ENCODE measurements at places on chromosomes 2 and 18. TPM values are rescaled to one million over a fixed set of nuclear protein-coding genes. Genes with fewer than 3 reads are reported as not detected.

- no peaks in the 10 kb centered on the region for H3K27me3 ChIP-seq
- H3K27ac ChIP-seq, result no peak overlapping the region
- no peak for DNase-seq
- no peak overlapping the region for H3K4me3 ChIP-seq
- no peaks in the 10 kb centered on the region for H3K36me3 ChIP-seq
Observed at GRCh38 chr2:235572592-235572991, 78.7 kb downstream of the AGAP1 start.

GRCh38 chr18:22283116-22283395, 113.7 kb downstream of the GATA6 start:
- peak overlapping the region; percentile 33 for H3K27ac ChIP-seq
- no peak for DNase-seq
- H3K4me1 ChIP-seq, result peaks cover 13% of the 10 kb centered on the region

GRCh38 chr2:27322301-27322765, 564 bp downstream of the MPV17 start:
- peak overlapping the region; percentile 99 for H3K27ac ChIP-seq
- peaks cover 20% of the 10 kb centered on the region for H3K36me3 ChIP-seq
- H3K4me1 ChIP-seq, result peaks cover 15% of the 10 kb centered on the region
- H3K4me3 ChIP-seq, result peak overlapping the region; percentile 95
- no peak for DNase-seq

The TMEM182 gene
- 2.1 TPM for total RNA-seq

DNA sequence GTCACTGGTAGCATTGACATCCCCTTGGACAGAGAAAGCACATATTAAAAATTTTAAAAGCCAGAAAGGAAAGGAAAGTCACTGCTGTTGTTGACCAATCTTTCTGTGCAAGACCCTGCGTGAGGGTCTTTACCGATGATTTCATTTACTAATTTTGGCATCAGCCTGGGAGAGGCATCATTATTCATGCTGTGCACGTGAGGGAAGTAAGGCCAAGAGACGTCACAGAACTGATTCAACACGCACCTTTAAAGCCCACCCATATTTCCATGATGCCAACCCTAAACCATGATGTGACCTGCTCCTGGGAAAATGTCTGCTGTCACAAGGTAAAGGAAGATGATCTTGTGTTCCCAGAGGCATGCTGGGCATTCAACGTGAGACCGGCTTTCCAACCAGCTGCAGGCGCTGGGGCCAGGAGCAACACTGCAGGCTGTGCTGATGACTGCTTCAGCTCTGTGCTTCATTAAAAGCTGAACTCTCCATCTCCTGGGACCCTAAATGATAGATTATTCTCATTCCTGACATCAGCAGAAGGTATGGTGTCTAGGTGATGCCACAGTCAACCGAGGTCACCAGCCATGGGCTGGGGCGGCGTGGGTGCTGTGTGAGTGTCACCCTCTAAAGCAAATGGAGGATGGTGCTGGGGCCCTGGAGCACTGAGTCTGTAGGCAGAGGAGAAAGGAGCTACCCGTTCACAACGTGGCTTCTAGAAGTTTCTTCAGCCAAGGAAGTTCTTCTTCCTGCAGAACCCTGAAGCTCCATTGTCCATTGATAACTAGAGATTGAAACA, 53.9 kb downstream of the TMEM18 start:
- no peak for DNase-seq
- H3K4me3 ChIP-seq, result no peak overlapping the region
- no peak overlapping the region for H3K27ac ChIP-seq
- H3K27me3 ChIP-seq, result no peaks in the 10 kb centered on the region
- no peaks in the 10 kb centered on the region for H3K36me3 ChIP-seq

DNA sequence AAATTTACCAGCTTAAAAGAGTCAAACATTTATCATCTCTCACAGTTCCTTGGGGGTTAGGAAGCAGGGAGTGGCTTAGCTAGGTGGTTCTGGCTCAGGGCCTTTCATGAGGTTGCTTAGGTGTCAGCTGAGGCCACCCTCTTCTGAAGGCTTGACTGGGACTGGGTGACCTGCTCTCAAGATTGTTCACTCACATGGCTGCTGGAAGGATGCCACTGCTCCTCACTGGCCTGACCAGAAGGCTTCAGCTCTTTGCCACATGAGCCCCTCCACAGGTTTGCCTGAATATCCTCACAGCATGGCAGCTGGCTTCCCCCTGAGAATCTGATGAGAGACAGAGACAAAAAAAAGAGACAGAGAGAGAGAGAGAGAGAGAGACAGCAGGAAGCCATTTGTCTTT, 17.3 kb upstream of the RNF152 start:
- no peak overlapping the region for H3K4me3 ChIP-seq
- no peaks in the 10 kb centered on the region for H3K27me3 ChIP-seq
- no peak for DNase-seq
- no peak overlapping the region for H3K27ac ChIP-seq

The DSC1 gene
- total RNA-seq, result not detected

The RNF152 gene
- 21.2 TPM for total RNA-seq

DNA sequence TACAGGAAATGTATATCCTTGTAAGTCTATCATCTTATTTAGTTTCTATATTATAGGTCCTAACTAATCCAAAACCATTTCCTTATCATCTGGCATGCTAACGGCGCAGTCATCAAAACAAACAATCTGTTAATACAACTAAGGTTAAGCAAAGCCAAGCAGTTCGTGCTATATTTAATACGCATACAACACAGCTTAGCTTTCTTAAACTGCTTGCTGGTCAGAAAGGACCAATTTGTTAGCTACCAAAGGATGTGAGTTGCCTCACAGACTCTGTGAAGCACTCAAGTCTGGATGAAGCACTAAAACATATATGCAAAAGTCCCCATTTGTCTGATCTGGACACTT, 67.0 kb downstream of the ZEB2 start:
- no peak for DNase-seq
- peaks cover 46% of the 10 kb centered on the region for H3K4me1 ChIP-seq
- H3K27me3 ChIP-seq, result no peaks in the 10 kb centered on the region
- peak overlapping the region; percentile 65 for H3K27ac ChIP-seq

DNA sequence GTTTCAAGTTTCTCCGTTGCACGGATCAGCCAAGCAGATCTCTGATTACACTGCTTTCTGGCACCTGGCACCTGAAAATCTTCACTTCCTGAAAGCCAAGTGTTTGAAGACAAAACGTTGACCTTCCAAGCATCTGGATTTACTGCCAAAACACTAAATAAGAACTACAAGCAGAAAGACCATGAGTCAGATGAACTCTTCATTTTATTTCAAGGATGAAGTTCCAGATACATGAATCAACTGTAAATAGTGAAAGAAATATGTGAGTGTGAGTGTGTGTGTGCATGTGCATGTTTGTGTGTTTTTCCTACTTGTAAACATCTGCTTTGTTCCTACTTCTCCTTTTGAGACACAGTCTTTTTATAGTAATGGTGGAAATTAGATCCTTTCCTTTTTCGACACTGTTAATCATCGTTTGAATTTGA, 60.0 kb upstream of the DTNA start:
- no peaks in the 10 kb centered on the region for H3K36me3 ChIP-seq
- H3K27me3 ChIP-seq, result no peaks in the 10 kb centered on the region
- H3K4me1 ChIP-seq, result peaks cover 12% of the 10 kb centered on the region
- no peak overlapping the region for H3K4me3 ChIP-seq
- no peak overlapping the region for H3K27ac ChIP-seq

Data from upper lobe of right lung (tissue), 1 donor.